Fibroblast of lung (primary cell): ENCODE measurements at places on chromosomes 5 and 9.

DNA sequence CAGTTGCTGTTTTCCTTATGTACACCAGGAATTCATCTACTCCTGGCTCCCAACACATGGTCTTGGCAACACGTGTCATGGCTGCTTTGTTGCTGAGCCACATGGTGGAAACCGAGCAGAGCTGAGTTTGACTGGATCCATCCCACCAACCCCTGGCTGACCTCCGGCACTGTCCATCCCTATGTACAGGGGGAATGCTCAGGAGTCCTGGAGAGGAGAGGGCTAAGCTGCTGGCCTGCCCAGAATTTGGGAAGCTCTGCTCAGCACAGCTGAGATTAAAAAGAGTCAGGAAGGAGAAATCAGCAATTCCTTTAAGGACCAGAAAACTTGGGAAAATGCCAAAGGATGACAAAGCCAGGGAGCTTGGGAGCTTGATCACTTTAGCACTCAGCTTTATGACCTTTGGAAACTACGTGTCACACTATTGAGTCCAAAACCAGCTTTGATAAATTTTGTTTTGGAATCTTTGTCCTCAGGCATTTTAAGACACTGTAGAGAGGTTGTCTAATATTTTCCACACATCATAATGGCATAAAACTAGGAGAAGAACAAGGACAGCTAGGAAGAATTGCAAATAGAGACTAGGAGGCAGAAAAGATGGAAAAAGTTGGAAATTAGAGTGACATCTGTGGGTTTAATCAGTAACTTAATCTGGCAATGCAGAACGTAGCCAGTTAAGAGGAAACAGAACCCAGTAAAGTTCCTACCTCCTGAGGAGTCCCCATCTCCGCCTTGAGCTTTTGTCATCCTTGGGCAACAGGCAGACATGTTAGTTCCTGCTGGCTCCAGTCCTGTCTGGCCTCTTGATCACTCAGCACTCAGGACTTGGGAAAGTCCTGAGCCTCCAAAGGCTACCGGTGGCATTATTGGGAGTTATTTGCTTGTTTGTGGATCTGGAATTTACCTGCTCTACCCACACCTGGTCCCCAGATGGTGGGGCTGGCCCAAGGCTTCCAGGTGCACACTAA lies 62.5 kb upstream of the PLPP1 start:
- DNase-seq: peak; percentile 77

DNA sequence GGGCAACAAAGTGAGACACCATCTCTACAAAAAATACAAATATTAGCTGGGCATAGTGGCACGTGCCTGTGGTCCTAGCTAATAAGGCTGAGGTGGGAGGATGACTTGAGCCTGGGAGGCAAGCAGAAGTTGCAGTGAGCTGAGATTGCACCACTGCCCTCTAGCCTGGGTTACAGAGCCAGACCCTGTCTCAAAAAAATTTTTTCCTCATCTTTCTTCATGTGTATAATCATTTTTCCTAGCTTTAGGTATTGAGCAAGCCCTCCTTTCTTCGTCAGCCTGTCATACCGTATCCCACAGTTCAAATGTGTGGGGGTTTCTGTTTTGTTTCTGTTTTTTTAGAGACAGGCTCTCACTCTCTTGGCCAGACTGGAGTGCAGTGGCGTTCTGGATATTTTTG lies 41.3 kb downstream of the EHMT1 start:
- no peak for DNase-seq

- DNase-seq: no peak
Measured at GRCh38 chr5:83085106-83085505, 7.8 kb downstream of the XRCC4 start.

GRCh38 chr5:53381-54174 lies 38.4 kb upstream of the PLEKHG4B start:
- DNase-seq: no peak

GRCh38 chr5:157594675-157595459 lies 19.3 kb upstream of the ADAM19 start:
- no peak for DNase-seq

- DNase-seq: no peak
Measured at GRCh38 chr5:172528440-172528839, 74.1 kb upstream of the SH3PXD2B start.

- no peak for DNase-seq
Measured at GRCh38 chr5:140356853-140357725, 2.9 kb upstream of the SLC4A9 start.

DNA sequence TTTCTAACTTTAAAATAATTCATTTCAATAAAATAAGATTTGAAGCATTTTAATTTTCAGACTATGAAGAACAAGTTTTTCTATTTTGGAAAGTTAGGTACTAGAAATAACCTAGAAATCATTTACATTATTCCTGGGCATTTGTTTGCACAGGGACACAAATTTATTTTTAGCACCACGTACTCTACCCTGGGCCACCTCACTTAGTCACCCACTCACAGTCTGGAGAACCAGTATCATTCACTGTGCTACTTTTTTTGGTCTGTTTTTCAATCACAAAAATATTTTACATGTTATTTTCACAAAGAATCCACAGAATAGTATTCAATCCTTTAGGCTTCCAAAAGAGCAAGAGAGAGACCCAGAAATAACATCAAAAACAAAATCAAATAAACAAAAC lies 128.6 kb upstream of the ACOT12 start:
- DNase-seq: no peak

GRCh38 chr5:151318850-151319732 lies 15.5 kb upstream of the SLC36A3 start:
- peak; percentile 6 for DNase-seq

- no peak for DNase-seq
Measured at GRCh38 chr9:38075272-38075671, 6.2 kb upstream of the SHB start.

DNA sequence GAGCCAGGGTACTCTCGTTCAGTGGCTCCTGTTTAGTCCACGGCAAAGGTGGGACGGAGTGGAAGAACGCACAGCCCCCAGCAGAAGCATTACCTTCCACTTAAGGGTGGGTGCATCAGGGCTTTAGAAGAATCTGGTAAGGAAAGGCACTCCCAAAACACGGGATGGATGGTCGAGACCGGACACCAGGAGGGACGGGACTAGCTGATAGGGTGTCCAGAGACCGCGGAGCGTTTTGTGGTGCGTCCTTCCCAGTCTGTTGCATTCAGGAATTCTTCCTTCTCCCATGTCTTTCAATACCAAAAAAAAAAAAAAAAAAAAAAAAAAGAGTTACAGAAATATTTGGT lies 545 bp upstream of the CTSV start:
- peak; percentile 64 for DNase-seq
